ENCODE measurements at places on chromosomes 7 and 10.

GRCh38 chr7:70679661-70680060, 452.3 kb upstream of the GALNT17 start:
- no peak for DNase-seq

GRCh38 chr7:48085942-48086341, 3.1 kb upstream of the UPP1 start:
- DNase-seq = no peak

- no peak for DNase-seq
Measured at GRCh38 chr7:51318001-51318400, 1.4 kb upstream of the COBL start.

- DNase-seq = no peak
Measured at GRCh38 chr7:84720456-84721097, 466.3 kb downstream of the SEMA3D start.
